ENCODE measurements at places on chromosomes 12 and 14.

- DNase-seq: peak; percentile 22
Observed at GRCh38 chr12:123270214-123271000, 1.2 kb downstream of the CDK2AP1 start.

DNA sequence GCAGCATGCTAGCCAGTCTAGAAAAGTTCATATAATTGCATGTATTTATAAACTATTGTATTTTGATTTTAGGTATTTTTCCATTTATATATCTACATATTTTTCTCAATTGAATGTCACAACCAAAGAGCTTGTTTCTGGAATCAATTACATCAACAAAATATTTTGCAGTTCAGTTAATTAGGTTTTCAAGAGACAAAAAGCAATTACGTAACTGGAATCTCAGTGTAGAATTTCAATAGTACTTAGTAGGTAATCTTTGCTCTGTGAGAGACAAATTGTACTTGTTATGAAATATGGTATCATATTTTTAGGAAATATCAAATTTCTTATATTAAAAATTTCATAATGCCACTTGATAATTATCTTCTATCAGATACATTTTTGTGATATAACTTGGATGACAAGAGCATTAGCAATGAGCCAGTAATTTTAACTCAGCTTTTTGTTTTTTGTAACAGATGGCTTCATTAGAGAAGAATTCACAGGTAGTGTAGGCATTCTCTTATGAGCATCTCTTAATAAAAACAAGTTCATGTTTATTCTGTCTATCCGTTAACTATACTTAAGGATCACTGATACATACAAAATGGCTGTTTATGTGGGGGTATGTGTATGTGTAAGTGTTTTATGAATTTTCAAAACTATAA, 774.7 kb downstream of the C12orf50 start:
- DNase-seq: no peak

- no peak for DNase-seq
Observed at GRCh38 chr12:44184499-44185206, 348.8 kb downstream of the TMEM117 start.

- DNase-seq: no peak
Observed at GRCh38 chr14:102616799-102617198, 24.4 kb downstream of the RCOR1 start.

- DNase-seq: peak; percentile 69
Observed at GRCh38 chr14:20415782-20416206, 2.5 kb upstream of the TEP1 start.

GRCh38 chr12:79397609-79398008, 293.2 kb downstream of the PAWR start:
- DNase-seq: no peak

- no peak for DNase-seq
Observed at GRCh38 chr12:72075891-72076557, 137.4 kb downstream of the TPH2 start.

- no peak for DNase-seq
Observed at GRCh38 chr12:93521225-93522080, 51.0 kb upstream of the SOCS2 start.

DNA sequence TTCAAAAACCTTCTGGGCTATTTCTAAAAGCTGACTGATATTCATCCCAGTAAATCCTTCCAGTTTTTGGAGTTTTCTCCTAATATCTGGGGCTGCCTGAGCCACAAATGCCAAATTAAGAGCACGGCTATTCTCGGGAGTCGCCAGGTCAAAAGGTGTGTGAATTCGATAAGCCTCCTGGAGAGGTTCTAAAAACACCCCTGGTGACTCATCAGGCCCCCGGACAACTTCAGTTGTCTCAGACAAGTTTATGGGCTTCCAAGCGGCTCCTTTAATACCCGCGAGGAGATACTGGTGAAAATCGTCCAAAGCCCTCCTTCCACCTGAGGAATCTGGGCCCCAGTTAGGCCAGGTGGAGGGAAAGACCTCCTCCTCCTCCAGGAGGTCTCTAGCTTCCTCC, 677.1 kb downstream of the TMEM121 start:
- no peak for DNase-seq

DNA sequence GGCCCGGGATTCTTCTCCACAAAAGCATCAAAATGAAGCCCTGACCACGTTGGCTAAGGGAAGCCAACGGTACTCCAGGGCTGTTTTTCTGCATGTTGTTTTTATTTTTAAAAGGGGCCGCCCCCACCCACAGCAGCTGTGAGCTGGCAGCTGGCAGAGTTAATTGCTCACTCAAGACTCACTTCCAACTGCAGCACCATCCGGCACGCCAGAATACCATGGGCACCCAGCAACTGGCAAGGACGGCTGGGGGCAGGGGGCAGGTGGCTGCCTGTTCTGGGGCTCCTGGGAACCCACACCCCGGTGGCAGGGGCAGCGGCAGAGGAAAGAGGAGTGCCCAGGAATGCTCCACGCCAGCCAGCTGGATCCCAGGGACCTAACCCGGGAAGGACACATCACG, 44.3 kb downstream of the NCOR2 start:
- DNase-seq: no peak

DNA sequence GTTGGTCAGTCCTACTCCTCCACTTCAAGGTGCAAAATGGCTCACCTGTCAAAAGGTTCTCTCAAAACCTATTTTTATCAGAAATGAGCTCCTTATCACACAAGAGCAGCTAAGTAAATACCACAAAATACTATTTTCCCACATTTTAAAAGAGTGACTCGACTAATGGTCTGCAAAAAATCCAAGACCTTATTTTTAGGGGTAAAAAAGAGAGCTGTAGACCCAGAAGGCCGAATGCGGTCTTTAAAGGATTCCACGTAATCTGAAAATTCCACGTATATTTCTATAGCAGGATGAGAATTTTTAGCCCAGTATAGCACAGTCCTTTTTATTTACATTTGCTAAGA, 3.8 kb downstream of the C14orf93 start:
- DNase-seq: no peak

DNA sequence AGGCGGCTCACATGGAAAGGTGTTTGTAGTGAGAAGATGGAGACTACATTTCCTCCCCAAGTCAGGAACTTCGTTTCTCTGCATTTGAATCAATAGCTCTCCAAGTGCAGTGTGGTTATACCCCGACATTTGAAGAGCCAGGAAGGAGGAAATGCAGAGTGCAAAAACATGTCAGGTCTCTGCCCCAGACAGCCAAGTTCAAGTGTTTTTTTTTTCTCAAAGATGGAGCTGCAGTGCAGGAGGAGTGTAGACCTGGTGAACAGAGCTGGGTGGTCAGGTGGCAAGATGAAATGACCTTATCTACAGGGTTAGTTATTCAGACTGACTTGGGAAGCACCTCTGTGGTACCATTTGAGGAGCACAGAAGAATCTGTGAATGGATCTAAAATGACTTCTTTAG, 21.3 kb downstream of the MLXIP start:
- DNase-seq: no peak

DNA sequence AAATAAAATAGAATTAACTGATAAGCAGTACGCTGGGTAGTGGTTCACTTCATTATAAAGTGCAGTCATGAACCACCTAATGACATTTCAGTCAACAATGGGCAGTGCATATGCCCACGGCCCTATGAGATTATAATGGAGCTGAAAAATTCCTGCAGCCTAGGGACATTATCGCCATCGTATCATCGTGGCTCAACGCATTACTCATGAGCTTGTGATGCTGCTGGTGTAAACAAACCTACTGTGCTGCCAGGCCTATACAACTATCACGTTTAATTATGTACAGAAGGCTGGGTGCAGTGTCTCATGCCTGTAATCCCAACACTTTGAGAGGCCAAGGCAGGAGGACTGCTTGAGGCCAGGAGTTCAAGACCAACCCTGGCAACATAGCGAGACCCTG, 62.3 kb upstream of the TMEM263 start:
- no peak for DNase-seq

DNA sequence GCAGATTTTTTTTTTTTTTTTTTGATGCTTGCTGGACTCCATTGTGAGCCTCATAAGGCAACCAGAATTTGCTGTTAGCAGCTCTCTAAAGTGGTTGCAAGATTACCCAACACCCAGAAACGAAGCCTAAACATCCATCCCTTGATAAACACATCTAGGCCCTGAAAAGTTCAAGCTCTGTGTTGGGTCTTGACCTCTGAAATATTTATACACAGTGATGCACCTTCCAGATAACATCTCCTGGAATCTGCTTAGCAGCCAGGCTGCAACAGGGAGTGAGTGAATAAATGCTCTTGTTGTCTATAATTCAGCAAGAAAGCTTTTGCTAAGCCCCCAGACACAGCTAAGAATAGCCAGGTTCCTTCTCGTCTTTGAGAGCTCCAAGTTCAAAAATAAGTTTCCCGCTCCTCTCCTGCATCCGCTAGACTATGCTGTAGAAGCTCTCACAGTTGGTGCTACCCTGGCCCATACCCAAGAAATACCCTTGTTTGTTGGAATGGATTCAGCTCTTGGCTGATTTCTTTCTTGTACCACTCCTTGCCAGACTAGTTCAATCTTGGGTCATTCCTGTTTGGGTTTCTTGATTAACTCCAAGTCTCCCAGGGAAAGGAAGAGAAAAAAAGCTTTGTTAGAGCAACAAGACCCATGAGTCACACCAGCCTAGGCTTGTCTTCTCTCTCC, 610.6 kb upstream of the TBX3 start:
- no peak for DNase-seq

- DNase-seq: no peak
Observed at GRCh38 chr14:73142216-73142615, 5.9 kb downstream of the PSEN1 start.

- peak; percentile 46 for DNase-seq
Observed at GRCh38 chr12:107670999-107671643, 14.5 kb upstream of the PWP1 start.

GRCh38 chr12:14981049-14981448, 8.2 kb downstream of the PDE6H start:
- DNase-seq: no peak

- DNase-seq: peak; percentile 75
Observed at GRCh38 chr14:54622192-54622958, 55.4 kb downstream of the SAMD4A start.

DNA sequence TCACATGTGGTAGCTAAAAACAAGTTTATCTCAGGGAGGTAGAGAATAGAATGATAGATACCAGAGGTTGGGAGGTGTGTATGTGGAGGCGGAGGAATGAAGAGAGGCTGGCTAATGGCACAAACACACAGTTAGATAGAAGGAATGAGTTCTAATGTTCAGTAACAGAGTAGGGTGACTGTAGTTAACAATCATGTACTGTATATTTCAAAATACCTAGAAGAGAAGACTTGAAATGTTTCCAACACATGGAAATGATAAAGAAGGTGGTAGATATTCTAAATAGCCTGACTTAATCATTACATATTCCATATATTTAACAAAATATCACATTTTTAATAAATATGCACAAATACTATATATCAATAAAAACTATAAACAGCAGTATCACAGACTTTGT, 8.9 kb upstream of the IFNG-AS1 start:
- DNase-seq: no peak

DNA sequence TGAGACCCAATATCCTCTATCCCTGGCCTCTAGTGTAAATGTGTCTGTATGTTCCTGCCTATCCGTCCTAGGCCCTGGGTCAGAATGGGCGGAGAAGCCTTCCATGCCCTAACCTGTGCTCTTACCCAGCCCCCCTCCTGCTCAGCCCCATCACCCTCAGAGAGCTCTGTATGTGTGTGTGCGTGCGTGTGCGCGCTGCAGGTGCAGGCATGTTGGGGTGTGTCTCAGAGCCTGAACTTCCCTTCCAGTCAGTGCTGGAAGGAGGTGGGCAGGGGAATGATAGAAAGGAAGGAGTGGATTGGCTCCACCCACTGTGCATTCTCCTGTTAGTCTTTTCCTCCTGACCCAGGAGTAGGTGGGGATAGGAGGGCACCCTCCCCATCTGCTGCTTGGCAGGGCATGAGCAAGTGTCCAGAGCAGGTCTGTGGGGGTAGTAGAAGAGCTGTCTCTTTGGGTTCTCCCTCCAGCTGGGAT, 7.2 kb downstream of the NAB2 start:
- DNase-seq: no peak

- no peak for DNase-seq
Observed at GRCh38 chr12:54486173-54486867, 11.2 kb upstream of the NCKAP1L start.

GRCh38 chr12:116708826-116709756, 28.8 kb downstream of the SPRING1 start:
- DNase-seq: peak; percentile 53

DNA sequence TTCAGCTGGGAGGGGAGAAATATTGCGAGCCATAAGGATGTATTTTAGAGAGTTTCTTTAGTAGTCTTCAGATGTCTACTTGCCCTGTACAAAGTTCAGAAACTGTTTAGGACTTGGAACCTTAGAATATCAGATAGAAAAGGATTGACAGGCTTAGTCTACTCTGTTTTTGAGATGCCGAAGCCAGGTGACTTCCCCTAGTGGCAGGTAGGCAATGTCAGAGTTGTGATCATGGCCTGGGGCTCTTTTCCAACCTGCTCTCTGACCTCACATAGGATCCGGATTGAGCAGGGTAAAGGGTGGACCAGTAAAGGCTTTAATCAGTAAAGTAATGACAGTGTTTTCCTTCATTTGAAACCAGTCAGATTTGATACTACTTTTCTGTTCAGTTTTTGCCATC, 59.6 kb downstream of the PRKCH start:
- DNase-seq: no peak

DNA sequence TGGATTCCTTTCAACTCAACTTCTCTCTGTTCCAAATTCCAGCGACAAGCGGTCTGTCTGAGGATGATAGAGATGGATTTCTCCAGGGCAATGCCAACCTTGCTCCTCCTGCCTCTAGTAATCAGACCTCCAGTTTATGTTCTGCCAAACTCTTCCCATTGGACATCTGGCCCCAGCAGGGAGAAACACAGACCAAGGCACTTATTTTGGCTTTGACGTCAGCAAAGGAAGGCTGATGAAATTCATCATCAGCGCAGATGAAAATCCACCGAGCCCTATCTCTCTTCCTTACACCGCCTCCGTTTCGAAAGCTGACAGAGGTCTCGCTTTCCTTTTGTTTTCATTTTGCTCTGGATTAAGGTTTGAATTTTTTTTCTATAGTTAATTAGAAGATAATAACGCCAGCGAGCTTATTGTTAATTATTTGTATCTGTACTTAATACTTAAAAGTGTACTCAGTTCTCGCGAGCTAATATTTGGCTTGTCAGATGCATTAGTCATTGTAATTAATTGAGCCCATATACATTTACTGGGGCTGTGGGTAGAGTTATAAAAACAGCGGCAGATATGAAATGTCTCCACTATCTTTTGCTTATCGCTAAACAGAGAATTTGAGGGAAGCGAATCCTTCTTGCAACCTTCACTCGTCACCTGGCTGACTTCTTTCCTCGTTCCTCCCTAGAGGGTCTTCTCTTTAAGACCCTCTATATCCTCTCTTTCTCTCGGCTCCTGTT, 35.9 kb upstream of the MED13L start:
- DNase-seq: no peak
